ENCODE measurements at places on chromosomes 3 and 15.
A peak's percentile ranks its signal among the peaks of the same experiment; 100 is the strongest.

DNA sequence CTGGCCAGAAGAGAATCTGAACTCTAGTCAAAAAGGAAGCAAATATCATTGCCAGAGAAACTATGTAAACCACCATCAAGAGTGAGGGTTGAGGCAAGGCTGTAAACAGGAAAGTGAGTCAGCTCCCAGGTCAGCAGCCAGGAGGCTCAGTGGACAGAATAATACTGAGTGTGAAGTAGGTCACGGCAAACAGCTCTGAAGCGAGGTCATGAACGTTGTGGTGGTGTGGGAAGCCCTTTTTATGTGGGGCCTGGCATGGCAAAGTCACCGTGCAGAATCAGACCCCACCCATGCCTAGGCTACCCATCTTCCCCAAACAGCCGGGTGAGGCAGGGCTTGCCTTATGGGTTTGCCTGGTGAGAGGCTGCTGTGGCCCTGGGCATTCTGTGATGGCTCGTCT is 43.9 kb downstream of the THBS1 start:
- no peaks in the 10 kb centered on the region for H3K36me3 ChIP-seq
- no peaks in the 10 kb centered on the region for H3K27me3 ChIP-seq
- peaks cover 29% of the 10 kb centered on the region for H3K4me1 ChIP-seq
- peak; percentile 90 for DNase-seq
- H3K27ac ChIP-seq = no peak overlapping the region

GRCh38 chr3:67876261-67876660 is 221.8 kb upstream of the SUCLG2 start:
- H3K27ac ChIP-seq = no peak overlapping the region
- H3K36me3 ChIP-seq = no peaks in the 10 kb centered on the region
- no peaks in the 10 kb centered on the region for H3K27me3 ChIP-seq
- DNase-seq = no peak
- H3K4me3 ChIP-seq = no peak overlapping the region
- H3K4me1 ChIP-seq = no peaks in the 10 kb centered on the region

GRCh38 chr3:59800481-59800880 is 750.7 kb upstream of the CFAP20DC start:
- no peak for DNase-seq
- no peaks in the 10 kb centered on the region for H3K4me1 ChIP-seq
- no peaks in the 10 kb centered on the region for H3K36me3 ChIP-seq
- no peak overlapping the region for H3K4me3 ChIP-seq
- H3K27ac ChIP-seq = no peak overlapping the region

GRCh38 chr3:143484846-143485512 is 363.3 kb downstream of the SLC9A9 start:
- no peak overlapping the region for H3K27ac ChIP-seq
- no peaks in the 10 kb centered on the region for H3K36me3 ChIP-seq

DNA sequence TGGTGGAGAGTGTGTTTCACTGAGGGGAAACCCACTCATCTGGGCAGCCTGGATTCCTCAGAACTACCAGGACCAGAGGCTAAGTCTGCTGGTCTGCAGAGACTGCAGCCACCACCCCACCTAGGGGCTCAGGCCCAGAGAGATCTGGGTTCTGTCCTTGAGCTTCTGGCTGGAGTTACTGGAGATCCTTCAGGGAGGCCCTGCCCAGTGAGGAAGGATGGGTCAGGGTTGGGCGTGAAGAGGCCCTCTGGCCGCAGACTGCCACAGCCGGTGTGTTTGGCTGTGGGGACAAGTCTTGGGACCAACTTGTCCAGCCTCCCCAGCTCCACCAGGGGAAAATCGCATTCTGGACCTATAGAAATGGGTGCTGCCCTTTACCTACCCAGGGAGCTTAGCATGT is 235.3 kb upstream of the CBLB start:
- no peak overlapping the region for H3K4me3 ChIP-seq
- H3K36me3 ChIP-seq = no peaks in the 10 kb centered on the region
- no peaks in the 10 kb centered on the region for H3K27me3 ChIP-seq
- no peak overlapping the region for H3K27ac ChIP-seq
- no peaks in the 10 kb centered on the region for H3K4me1 ChIP-seq

- H3K4me1 ChIP-seq = peaks cover 12% of the 10 kb centered on the region
- no peaks in the 10 kb centered on the region for H3K36me3 ChIP-seq
- no peak for DNase-seq
Measured at GRCh38 chr3:45166321-45166879, 20.2 kb upstream of the CDCP1 start.

DNA sequence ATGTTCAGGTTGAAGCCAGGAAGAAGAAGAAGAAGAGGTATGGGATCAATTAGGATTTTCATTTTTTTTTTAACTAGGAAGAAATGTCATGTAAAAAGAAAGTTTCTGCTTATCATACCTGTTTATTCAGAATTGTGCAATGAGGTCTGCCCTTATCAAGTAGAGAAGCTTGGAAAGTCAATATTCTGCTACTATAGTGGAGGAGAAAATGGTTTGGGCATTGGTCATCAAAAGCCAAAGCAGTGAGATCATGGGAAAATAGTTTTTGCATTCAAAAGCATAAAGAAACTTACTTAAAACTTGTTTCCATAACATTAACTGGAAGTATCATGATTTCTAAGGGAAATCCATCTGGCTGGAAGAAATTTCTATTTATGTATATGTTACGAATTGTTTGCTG is 1239.2 kb downstream of the NSUN3 start:
- H3K4me1 ChIP-seq = no peaks in the 10 kb centered on the region
- no peak overlapping the region for H3K4me3 ChIP-seq
- no peaks in the 10 kb centered on the region for H3K27me3 ChIP-seq
- peak; percentile 16 for DNase-seq
- no peak overlapping the region for H3K27ac ChIP-seq

DNA sequence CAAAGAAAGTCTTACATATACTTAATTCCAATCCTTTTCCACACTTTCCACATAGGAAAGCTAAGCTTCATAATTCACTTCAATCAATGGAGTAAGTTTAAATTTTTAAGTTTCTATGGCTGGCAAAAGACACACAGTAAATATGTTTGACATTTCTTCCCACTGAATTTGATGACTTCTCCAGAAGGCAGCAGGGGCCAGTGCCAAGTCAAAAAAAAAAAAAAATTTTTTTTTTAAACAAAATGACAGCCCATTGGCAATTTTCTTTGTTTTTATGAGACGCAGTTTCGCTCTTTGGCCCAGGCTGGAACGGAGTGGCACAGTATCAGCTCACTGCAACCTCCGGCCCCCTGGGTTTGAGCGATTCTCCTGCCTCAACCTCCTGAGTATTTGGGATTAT is 28.7 kb downstream of the ATP13A3 start:
- DNase-seq = no peak
- peaks cover 6% of the 10 kb centered on the region for H3K36me3 ChIP-seq
- H3K27me3 ChIP-seq = no peaks in the 10 kb centered on the region
- no peaks in the 10 kb centered on the region for H3K4me1 ChIP-seq

GRCh38 chr3:137097852-137098251 is 140.1 kb downstream of the IL20RB start:
- no peak overlapping the region for H3K4me3 ChIP-seq
- DNase-seq = no peak
- H3K27me3 ChIP-seq = no peaks in the 10 kb centered on the region
- H3K4me1 ChIP-seq = no peaks in the 10 kb centered on the region
- no peak overlapping the region for H3K27ac ChIP-seq
- H3K36me3 ChIP-seq = no peaks in the 10 kb centered on the region

- H3K4me3 ChIP-seq = no peak overlapping the region
- peaks cover 6% of the 10 kb centered on the region for H3K27me3 ChIP-seq
- no peaks in the 10 kb centered on the region for H3K4me1 ChIP-seq
- H3K27ac ChIP-seq = no peak overlapping the region
Measured at GRCh38 chr3:150899141-150899540, 6.1 kb downstream of the MINDY4B start.

DNA sequence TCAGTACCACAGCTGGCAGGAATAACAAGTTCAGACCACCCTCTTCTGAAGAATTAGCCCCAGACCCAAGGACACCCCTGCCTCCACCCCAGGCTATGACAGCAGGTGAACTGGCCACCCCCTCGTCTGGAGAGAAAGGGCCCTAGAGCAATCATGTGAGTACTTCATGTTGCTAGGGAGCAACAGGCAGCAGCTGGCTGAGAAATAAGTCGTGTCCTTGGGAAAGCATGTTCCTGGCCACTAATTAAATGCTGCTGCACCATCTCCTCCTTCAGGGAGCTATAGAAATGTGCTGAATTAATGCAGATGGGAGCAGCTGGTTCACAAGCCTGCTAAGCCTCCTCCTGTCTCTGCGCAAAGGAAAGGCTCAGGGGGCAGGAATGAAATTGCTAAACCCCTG is 31.5 kb downstream of the MRPS11 start:
- no peak overlapping the region for H3K4me3 ChIP-seq
- no peaks in the 10 kb centered on the region for H3K27me3 ChIP-seq
- H3K4me1 ChIP-seq = no peaks in the 10 kb centered on the region
- no peaks in the 10 kb centered on the region for H3K36me3 ChIP-seq

DNA sequence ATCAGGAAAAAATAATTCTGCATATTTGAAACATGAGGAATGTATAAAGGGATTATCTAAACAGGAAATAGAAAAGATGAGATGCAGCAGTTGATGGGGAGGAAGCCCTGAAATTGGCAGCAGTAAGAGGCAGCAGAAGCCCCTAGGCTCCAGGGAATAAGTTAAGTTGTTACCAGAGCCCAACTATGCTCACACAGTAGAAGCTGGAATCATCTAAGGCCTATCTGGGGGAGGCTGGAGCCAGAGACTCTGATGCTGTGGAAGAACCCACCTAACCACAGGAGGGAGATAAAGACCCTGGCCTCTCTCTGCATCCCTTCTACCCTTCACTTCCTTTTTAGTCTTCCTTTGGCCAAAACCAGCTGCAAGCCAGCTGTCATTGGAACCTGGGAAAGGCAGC is 519.7 kb downstream of the DIPK2A start:
- H3K27ac ChIP-seq = no peak overlapping the region
- no peak overlapping the region for H3K4me3 ChIP-seq
- no peaks in the 10 kb centered on the region for H3K27me3 ChIP-seq
- no peak for DNase-seq
- H3K4me1 ChIP-seq = no peaks in the 10 kb centered on the region
- H3K36me3 ChIP-seq = no peaks in the 10 kb centered on the region

DNA sequence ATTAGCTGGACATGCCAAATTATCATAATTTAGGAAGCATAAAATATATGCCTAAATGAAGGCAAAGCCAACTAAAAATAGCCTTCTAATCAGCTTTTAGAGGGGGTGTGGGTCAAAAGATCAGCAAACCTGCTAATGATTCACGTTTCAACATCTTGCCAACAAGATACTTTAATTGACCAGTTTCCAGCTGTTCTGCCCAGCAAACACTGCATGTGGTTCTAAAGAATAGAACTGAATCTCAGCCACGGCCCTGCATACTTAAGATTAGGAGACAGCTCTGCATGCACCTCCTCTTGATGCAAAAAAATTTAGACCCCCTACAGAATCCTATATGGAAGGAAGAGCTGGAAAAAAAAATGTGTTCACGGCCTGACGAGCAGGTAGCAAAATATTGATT is 500.5 kb downstream of the TBL1XR1 start:
- DNase-seq = no peak
- H3K4me1 ChIP-seq = no peaks in the 10 kb centered on the region
- no peak overlapping the region for H3K27ac ChIP-seq
- no peaks in the 10 kb centered on the region for H3K27me3 ChIP-seq
- H3K36me3 ChIP-seq = no peaks in the 10 kb centered on the region

GRCh38 chr3:58044691-58045483 is 36.7 kb downstream of the FLNB start:
- H3K27me3 ChIP-seq = no peaks in the 10 kb centered on the region
- no peaks in the 10 kb centered on the region for H3K36me3 ChIP-seq
- no peak overlapping the region for H3K4me3 ChIP-seq
- peak overlapping the region; percentile 22 for H3K27ac ChIP-seq
- DNase-seq = no peak

GRCh38 chr3:58998476-58999117 is 51.2 kb downstream of the CFAP20DC start:
- no peaks in the 10 kb centered on the region for H3K36me3 ChIP-seq
- no peaks in the 10 kb centered on the region for H3K27me3 ChIP-seq
- DNase-seq = peak; percentile 96
- no peak overlapping the region for H3K4me3 ChIP-seq
- H3K4me1 ChIP-seq = peaks cover 14% of the 10 kb centered on the region

DNA sequence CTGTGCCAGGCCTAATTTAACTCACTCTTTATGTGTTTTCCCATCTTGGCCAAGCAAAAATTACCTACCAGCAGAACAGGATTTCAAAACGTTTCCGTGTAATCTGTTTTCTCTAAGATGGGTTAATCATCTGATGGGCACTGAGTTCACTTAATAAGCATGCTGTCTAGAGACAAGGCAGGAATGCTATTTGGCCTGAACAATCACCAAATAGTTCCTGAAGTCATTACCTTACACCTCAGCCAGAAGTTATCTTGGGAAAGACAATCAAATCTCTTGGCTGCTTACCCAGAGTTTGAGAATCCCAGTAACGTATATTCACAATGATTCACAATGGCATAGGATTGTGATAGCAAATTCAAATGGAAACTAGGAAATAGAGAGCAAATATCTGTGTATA is 779.1 kb downstream of the CADM2 start:
- no peaks in the 10 kb centered on the region for H3K4me1 ChIP-seq
- H3K4me3 ChIP-seq = no peak overlapping the region
- H3K27me3 ChIP-seq = no peaks in the 10 kb centered on the region
- H3K27ac ChIP-seq = no peak overlapping the region
- H3K36me3 ChIP-seq = no peaks in the 10 kb centered on the region

- DNase-seq = peak; percentile 97
- no peaks in the 10 kb centered on the region for H3K27me3 ChIP-seq
- peaks cover 2% of the 10 kb centered on the region for H3K4me1 ChIP-seq
- H3K27ac ChIP-seq = peak overlapping the region; percentile 50
- H3K4me3 ChIP-seq = no peak overlapping the region
- H3K36me3 ChIP-seq = no peaks in the 10 kb centered on the region
Measured at GRCh38 chr3:48826451-48826850, 21.2 kb downstream of the PRKAR2A start.

DNA sequence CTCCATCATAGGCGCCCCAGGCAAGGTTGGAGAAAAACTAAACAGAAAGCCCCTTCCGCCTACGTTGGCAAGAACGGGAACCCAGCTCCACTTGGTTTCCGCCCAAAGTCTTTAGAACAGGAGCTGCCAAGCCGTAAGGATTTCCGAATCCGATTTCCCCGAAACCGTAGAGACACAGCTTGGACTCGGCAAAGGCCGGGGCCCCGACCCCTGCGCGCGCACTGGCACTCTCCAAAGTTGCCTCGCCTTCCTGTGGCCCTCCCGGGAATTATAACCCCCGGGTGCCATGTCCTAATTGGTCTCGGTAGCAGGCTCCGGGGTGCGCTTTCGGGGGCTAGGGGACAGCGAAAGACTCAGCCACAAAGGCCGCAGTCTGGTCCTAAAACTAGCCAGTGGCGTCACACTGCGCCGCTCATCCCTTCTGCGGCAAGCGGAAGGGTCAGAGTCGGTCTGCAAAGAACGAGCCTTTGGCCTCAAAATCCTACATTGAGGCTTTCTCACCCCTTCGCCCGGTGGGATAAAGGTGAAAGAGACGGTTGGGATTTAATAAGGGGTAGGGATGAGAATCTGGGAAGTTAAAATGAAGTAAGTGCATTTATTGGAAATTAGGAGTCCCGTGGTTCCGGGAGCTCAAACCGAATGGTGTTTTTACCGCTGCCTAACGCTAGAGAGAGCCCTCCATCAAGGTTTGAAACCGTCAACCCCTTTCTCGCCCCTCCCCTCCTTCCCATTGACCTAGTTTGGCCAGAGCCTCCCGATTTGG is 6.8 kb downstream of the BCL6 start:
- H3K4me3 ChIP-seq = peak overlapping the region; percentile 30
- peaks cover 2% of the 10 kb centered on the region for H3K36me3 ChIP-seq
- H3K4me1 ChIP-seq = peaks cover 27% of the 10 kb centered on the region
- no peaks in the 10 kb centered on the region for H3K27me3 ChIP-seq
- peak; percentile 97 for DNase-seq

GRCh38 chr3:135000465-135000864 is 205.4 kb downstream of the EPHB1 start:
- no peaks in the 10 kb centered on the region for H3K27me3 ChIP-seq
- DNase-seq = no peak
- no peaks in the 10 kb centered on the region for H3K36me3 ChIP-seq
- no peak overlapping the region for H3K4me3 ChIP-seq
